ENCODE measurements at places on chromosomes 11 and 22.

DNA sequence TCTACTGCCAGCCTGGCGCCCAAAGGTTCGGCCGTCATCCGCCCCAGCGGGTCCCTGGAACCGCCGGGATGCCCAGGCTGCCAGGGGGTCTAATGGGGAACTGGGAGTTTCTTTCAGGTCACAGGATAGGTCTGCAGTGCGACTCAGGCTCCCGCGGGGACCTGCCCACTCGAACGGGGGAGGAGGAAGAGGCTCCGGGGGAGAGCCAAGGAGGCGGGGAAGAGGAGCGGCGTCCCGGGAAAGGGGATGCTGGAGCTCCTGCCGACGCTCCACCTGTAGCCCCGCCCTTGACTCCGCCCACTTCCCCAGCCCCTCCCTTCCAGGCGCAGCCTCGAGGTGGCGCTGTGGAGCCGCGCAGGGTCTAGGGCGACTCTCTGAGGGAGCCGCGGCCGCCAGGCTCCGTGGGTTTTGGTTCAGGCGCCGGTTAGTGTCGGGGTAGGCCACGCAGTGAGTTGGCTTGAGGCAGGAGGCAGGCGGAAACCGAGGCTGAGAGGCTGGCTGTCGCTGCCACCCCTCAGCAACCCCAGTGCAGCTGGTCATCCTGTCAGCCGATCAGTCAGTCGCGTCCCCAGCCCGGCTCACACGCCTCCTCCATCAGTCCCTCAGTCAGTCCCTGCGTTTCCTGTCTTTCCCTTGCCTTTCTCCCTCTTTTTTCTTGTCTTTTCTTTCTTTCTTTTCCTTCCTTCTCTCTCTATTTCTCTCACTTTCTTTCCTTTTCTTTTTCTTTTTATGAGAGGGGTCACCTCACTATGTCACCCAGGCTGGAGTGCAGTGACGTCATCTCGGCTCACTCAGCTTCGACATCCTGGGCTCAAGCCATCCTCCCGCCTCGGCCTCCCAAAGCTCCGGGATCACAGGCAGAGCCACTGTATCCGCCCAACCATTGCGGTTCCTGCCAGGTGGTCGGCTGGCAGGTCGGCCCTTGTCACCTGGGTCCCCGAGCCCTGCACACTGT, 26.4 kb downstream of the YWHAH start:
- peak; percentile 82 for DNase-seq

DNA sequence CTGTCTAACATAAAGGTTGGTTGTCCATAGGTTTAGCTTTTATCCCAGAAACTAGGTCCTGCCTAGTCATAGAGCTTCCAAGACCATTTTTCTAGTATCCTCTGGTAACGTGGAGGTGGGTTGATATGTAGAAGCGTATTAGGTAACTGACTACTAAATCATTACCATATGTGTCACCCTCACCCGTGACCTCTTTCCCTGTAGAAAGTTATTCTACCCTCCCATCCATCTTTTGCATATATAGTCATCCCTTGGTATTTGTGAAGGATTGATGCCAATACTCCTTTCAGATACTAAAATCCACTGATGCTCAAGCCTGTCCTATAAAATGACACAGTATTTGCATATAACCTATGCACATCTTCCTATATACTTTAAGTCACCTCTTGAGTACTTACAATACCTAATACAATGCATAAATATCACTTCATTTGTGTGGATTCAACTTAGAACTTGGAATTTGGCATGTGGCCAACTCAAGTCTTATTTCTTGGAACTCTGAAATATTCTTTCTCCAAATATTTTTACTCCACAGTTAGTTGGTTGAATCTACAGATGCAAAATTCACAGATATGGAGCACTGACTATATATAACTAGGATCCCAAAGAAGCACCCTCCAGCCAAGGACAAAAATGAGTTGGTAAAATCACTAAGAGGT, 497.0 kb upstream of the TENM4 start:
- DNase-seq = no peak

DNA sequence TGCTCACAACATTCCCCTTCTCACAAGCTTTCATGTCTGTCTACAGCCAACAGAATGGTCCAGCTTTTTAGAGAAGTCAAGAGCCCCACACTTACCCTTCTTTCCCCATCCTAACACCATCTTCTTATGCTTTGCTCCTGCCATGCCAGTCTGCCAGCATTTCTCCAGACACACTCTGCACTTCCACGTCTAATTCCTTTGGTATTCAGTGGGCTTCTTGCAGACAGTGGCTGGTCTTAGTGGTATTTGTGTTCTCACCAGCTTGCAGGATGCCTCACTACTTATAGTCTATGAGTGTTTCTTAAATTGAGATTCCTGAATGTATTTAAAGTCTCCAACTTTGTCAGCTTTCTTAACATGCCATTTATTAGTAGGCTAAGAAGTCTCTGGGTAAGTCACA, 154.4 kb downstream of the BBOX1 start:
- DNase-seq = no peak

DNA sequence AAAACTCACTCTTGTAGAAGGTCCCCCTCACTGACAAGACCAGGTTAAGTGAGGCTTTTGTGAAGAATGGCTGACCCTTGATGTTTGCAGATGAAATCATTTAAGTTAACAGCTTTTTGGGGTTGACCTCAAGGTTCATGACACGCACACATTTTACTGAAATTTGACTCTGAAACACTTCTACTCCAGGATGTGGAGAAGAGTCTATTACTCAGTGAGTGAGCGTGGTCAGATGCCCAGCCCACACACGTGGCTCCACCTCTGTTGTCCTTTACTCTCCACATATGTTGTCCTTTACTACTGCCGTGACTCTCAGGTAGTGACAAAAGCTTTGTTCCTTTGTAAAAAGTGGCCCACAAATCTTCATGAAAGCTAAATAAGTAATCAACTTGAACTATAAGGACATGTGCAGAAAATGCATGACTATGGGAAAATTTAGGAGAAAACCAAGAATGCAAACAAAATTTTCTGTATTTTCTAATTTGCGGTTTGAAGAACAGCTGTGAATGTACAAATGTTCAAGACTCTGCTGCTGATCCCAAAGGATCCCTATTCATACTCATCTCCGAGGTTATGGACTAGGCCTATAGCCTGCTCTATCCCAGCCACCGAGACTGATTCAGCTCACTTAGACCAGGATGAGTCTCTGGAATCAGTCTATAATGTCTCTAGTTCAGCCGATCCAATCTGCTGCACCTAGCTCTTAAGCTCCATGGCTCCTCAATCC, 22.4 kb downstream of the XRRA1 start:
- no peak for DNase-seq

DNA sequence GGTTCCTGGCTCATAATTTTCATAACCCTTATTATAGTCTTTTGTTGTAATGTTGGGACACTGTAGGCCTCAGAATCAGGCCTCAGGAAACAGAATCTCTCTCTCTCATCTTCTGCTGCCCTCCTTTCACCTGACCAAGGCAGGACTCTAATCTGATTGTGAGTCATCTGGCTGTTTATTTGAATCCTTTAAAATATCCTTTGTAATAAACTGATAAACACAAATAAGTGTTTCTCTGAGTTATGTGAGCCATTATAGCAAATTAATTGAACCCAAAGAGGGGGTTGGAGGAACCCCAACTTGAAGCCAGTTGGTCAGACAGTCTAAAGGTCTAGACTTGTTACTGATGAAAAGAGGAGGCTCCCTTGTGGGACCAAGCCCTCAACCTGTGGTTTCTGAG, 30.6 kb downstream of the ACER3 start:
- DNase-seq = no peak

Data from activated T-helper 1 cell treated with Interleukin-2 at 50 U/mL for 16 hours (primary cell).